SW480 (cell line): ENCODE measurements at places on chromosomes 11 and 22.
A peak's percentile ranks its signal among the peaks of the same experiment; 100 is the strongest.

GRCh38 chr22:39073981-39074380 lies 3.1 kb upstream of the APOBEC3G start:
- no peak for DNase-seq

DNA sequence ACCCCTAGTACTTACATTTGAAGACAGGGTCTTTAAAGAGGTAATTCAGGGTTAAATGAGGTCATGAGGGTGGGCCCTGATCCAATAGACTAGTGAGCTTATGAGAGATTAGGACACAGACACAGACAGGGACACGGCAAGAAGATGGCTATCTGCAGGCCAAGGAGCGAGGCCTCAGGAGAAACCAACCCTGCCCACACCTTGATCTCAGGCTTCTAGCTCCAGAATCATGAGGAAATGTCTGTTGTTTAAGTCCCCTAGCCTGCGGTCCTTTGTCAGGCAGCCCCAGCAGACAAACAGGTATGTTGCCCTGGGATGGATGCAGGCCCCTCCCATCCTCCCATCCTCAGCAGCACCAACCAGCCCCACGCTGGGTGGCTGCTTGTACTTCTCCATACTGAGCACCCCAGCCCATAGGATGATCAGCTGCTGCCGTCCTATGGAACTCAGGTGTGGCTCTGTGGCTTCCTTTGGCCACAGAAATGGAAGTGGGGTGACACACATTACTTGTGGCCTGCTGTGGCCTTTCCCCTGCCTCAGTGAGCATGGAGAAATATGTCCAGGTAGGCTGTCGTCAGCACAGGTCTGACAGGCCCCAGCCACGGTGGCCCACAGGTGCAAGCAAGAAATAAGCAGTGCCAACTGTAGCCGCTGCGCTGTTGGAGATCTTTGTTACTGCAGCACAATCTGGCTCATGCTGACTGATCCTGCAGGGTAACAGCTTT lies 7.9 kb downstream of the GNB1L start:
- DNase-seq: no peak

GRCh38 chr11:65918211-65919140 lies at the start of gene C11orf68:
TSS of gene C11orf68 (minus strand) at chr11:65919062. CDS start at chr11:65919031, 31 bp downstream.
- DNase-seq: peak; percentile 69

GRCh38 chr11:44556735-44557409 lies 8.6 kb upstream of the CD82 start:
- peak; percentile 53 for DNase-seq

- DNase-seq: peak; percentile 59
Observed at GRCh38 chr22:27804470-27805297, 3.1 kb upstream of the MN1 start.

GRCh38 chr11:17541330-17541885 lies 2.8 kb downstream of the USH1C start:
- peak; percentile 65 for DNase-seq

DNA sequence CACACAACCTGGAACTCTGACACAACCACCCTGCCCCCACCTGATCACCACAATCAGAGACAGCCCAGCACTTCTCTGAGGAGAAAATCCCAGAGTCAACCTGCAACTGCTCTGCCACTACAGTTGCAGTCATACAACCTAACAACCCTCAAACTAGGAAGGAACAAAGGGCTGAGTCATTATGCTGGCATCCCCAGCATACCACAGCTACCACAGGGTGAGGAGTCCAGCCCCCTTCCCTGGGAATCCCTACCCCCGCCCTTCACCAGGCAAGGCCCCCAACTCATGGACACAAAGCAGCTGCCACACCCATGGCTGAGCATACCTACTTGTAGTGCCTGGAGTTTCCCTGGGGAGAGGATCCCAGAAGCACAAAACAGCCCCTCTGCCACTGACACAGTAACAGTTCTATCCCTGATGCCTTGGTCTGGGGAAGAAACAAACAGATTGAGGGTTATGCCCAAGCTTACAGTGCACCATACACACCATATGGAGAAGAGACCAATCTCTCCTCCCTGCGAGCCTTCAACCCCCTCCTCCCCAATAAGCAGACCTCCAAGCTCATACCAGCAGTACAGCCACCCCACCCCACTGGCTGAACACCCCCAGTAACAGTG lies 68.5 kb upstream of the C11orf58 start:
- DNase-seq: peak; percentile 97

DNA sequence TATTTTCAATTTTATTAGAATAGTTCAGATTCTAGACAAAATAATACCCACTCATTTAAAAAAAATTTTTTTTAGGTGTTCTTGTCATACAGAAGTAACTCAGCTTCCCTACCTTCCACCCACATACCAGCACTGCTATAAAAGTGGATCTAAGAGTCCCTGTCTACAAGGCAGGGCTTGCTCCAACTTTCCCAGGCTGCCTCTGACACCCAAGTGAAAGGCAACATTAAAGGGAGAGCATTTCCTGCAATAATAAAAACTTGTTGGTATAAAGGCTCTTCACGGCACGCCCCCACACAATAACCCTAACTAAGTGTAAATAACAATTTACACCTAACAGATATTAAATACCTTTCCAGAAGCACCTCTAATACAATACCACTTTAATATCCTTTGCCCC lies 127.2 kb downstream of the APOL5 start:
- no peak for DNase-seq

- no peak for DNase-seq
Observed at GRCh38 chr22:23361676-23362075, 181.4 kb downstream of the BCR start.

DNA sequence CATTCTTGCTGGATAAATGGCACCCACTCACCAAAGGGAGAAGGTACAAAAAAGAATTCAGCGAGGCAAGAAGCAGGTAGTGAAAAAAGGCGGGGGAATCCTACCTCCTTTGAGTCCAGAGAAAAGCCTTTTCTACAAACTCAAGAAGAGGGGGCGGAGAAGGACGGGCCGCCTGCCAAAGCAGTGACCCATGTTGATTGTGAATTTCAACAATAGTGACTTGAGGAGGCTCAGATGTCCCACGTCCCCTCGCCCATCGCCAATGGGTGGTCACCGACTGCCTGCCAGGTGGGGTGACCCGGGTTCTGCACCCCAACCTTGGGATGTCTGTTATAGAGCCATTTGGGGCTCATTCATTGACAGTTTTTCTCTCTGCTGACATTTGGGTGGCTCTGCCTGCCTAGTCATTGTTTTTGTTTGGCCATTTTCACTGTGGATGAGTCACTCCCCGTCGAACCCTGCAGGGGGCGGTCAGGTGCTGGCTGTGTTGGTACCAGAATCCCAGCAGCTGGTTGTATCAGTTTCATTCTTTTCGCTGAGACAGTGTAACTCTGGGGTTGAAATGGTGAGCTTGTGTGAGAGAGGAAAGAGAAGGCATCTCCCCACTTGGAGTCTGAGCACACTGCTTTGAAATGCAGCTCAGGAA lies 163.4 kb upstream of the NCAM1 start:
- DNase-seq: no peak

GRCh38 chr11:14727746-14728145 lies 84.1 kb downstream of the PDE3B start:
- DNase-seq: no peak

DNA sequence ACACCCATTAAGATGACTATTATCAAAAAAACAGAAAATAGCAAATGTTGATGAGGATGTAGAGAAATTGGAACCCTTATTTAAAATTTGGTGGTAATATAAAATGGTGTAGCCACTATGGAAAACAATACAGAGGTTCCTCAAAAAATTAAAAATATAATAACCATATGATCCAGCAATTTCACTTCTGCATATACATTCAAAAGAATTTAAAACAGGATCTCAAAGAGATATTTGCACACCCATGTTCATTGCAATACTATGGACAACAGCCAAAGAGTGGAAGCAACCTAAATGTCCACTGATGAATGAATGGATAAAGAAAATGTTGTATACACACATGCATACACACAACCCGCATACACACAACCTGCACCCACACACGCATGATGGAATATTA lies 102.2 kb downstream of the FAM168A start:
- DNase-seq: no peak

- no peak for DNase-seq
Observed at GRCh38 chr11:34758262-34758661, 137.4 kb downstream of the EHF start.

DNA sequence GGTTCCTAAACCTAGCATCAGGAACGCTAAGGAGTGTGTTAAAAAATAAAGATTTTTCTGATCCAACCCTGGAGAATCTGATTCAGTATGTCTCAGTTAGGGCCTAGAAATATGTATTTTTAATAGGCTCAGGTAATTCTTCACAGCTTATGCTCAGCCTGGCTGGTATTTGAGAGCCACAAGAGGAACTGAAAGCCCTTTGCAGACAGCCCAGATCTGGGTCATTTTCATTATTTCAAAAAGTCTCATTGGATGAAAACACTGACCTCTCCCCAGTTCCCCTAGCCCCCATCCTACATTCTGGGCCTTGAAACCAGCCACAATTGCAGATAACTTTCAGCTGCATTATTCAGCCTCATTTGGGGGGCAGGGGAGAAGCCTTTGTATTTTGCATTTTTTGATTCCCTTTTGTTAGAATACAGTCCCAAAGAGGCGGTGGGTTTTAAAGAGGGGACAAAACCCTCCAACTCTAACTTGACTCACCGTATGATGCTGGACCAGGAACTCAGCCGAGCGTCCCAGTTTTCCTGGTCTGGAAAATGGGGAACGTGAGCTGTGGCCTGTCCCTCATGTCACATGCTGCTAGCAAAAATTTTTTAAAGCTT lies 66.0 kb upstream of the LARGE1 start:
- no peak for DNase-seq

DNA sequence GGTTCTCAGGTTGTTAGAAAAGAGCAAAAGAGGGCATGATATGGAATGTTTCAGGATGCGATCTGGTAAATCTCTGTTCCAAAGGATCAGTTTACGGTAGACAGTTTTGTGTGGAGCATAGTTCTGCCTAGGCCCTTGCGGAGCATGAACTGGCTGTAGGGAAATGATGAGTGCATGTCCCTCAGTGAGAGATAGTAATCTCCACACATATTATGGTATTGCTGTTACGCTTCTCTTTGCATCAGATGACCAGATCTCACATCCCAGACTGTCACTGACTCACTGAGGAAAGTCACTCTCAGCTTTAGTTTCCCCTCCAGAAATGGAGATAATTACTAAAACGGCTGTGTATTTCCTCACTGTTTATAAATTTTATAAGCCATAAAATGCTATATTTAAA lies 836.0 kb downstream of the JRKL start:
- no peak for DNase-seq

- no peak for DNase-seq
Observed at GRCh38 chr11:76077575-76078150, 128.6 kb downstream of the WNT11 start.

GRCh38 chr22:21866833-21867527 lies 465 bp downstream of the MAPK1 start:
- DNase-seq: peak; percentile 33

DNA sequence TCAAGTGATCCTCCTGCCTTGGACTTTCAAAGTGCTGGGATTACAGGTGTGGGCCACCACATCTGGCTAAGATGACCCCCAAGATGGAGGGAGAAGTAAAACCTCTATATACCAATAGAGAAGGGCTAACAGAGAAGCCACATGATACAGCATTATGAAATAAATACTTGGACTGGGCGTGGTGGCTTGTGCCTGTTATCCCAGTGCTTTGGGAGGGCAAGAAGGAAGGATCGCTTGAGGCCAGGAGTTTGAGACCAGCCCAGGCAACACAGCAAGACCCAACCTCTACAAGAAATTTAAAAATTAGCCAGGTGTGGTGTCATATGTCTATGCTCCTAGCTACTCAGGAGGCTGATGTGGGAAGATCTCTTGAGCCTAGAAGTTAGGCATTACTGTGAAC lies 61.7 kb downstream of the RAB30 start:
- DNase-seq: no peak

GRCh38 chr11:77053217-77054015 lies 13.4 kb upstream of the CAPN5 start:
- DNase-seq: no peak

- DNase-seq: no peak
Observed at GRCh38 chr11:47852053-47852452, 3.9 kb upstream of the NUP160 start.

DNA sequence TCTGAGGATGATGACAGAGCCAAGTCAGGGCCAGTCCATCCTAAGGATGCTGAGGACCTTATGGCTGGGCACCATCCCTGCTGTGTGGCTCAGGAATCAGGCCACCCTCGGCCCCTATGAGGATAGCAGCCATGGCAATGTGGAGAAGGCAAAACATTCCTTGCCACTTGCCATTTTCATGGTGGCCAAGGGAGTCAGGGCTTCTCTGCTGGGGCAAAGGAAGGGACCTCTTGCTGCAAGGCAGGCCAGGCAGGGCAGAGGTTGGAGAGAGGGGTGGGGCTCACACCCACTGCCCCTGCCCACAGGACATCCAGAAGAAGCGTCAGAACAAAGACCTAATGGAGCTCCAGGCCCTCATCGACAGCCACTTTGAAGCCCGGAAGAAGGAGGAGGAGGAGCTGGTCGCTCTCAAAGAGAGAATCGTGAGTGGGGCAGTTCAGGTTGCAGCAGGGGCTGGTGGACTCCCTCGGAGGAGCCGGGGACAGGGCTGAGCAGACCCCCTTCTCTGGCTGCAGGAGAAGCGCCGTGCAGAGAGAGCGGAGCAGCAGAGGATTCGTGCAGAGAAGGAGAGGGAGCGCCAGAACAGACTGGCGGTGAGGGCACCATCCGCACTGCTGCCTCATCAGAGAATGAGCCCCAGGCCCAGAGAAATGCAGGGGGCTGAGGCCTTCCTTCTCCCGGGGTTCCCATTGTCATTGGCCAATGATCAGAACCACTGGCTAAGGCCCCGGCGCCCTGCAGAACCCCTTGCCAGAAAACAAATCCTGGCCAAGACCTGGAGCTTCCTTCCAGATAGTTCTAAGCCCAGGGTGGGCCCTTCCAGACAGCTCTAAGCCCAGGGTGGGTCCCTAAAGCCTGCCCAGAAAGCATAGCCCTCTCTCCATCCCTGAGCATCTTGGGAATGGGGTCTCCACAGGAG lies 13.5 kb upstream of the MRPL23 start:
- DNase-seq: no peak

DNA sequence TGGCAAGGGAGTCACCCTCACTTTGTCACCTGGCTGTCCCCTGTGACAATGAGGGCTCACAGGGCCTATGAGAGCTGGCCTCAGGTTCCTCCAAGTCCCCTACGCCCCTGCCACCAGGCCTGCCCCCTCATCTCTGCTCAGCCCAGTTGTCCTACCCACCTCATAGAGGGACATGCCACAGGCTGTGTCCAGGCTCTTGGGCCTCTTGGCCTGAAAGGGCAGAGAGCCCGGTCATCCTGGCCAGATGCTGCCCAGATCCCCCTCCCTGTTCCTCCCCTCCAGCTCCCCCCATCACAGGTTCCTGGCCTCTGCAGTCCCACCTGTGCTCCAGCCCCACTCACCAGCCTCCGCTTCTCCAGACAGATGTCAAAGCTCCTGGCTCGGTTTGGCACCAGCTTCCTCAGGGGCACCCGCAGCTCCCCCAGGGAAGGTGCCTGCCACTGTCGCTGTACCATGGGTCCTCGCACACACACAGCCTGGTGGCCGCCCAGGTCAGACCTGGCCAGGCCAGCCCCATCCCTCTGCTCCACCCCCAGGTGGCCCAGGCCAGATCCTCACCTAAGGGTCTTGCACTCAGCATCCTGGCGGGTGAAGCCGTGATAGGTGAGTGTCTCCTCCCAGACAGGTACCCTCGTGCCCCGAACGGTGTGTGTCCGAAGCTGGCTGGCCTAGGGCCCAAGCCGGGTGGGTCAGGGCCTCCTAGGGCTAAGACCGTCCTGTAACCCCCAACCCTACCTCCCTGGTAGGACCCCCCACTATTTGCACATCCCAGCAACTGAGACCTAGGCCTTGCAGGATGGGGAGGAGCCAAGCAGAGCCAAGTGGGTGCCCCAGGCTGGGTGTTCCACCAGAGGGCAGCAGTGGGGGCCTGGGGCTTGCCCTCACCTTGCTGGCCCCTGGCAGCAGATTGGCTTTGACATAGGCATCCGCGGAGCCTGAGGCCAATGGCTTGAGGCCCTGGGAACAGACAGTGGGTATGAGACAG lies 8.3 kb downstream of the NDUFV1 start:
- peak; percentile 38 for DNase-seq
